ENCODE measurements at places on chromosomes 13 and 19.

- no peak for DNase-seq
These were observed 167.5 kb upstream of the ZNF536 start for GRCh38 chr19:30204721-30205120.

GRCh38 chr13:105346141-105346775 lies 1189.2 kb downstream of the EFNB2 start:
- no peak for DNase-seq

DNA sequence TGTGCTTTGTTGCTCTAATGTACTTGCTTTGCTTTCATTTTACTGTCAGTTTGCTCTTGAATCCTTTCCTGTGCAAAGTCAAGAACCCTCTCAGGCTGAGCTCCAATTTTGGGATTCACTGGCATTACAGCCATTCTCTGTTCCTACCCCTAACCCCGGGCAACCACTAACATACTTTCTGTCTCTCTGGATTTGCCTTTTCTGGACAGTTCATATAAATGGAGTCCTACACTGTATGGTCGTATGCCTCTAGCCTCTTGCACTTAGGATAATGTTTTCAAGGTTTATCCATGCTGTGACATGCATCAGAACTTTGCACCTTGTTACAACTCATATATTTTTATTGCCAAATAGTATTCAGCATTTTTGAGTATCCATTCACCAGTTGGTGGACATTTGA lies 2.7 kb upstream of the TEX30 start:
- DNase-seq: no peak

DNA sequence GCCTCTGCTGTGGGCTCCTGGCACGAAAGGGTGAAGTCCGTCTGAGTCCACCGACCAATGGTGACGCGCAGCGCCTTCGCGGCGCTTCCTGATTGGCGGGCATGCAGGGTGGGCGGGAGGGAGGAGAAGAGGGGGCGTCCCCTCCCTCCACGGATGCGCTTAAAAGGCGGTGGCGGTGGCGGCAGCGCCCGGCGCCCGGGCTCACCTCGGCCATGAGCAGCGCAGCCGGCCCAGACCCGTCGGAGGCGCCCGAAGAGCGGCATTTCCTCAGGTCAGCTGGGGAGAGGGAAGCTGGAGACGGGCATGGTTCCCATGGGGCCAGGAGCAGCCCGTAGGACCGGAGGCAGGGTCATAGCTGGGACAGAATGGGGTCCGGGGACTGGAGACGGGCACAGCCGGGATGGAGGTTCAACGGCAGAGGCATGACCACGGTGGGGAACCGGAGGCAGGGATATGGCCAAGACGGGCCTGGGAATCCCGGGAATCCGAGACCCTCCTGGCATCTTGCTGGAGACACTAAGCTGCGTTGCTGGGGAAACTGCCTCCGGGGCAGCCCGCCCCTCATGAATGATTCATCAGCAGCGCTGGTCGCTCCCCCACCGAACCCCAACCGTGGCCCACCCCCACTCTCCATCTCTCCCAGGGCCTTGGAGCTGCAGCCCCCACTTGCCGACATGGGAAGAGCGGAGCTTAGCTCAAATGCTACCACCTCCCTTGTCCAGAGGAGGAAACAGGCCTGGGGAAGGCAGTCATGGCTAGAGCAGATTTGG lies at the start of gene YJEFN3:
Gene YJEFN3, plus strand, starts transcription at position 191 of the 770 bp plus-strand sequence. Its CDS starts 22 bp downstream, at position 213.
- no peak for DNase-seq

- peak; percentile 63 for DNase-seq
These were observed 14.9 kb downstream of the ARID3A start for GRCh38 chr19:940591-941291.

GRCh38 chr13:100063906-100064305 lies 25.0 kb upstream of the PCCA start:
- no peak for DNase-seq

DNA sequence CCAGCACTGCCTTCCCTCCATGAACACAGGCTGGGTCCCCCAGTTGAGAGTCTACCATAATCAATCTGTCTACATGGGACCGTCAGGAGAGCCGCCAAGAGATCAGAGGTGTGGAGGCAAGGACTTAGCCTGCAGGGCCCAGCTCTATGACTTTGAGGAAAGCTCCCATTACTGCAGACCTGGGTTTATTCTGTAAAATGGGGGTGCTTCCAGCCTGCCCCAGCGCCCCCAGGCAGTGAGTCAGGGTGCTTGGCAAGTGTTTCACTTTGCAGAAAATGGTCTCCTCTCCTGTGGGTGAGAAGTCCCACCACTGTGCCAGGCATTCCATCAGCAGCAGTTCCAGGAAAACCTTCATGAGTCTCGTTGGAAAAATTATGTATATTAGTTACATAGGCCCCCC lies 75.5 kb upstream of the VSTM2B start:
- DNase-seq: no peak

DNA sequence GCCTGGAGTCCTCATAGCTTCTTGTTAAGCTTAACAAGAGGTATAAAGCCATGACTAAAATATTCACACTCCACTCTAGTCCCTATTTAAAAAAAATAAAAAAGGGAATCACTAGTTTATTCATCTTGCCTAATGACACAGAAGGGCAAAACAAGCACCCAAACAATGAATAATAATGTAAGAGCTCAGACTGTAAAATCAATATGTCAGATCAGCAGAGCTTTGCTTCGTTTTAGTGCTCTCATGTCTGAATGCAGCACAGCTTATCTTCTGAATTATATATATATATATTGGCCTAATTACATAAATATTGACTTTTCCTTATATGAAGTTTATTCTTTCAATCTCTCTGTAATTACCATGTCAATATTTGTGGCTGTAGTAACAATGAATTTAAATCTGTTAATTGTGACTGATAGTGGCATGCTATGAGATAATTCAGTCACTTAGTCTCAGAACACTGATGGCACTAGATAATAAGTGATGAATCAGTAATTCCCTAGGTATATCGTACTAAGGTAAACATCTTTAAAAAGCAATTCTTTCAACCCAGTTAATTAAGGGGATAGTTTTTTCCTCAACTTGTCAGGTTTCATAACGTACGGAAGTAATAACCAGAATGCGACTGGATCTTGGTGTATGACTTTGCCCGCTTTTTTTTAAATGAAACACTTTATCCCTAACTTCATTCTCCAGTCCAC lies 361.9 kb upstream of the GPC6 start:
- no peak for DNase-seq

Measured in activated naive CD4-positive, alpha-beta T cell (primary cell).